ENCODE measurements at places on chromosomes 5 and 9. TPM values are rescaled to one million over a fixed set of nuclear protein-coding genes. Genes with fewer than 3 reads are reported as not detected.

LRRC19 gene
- not detected for total RNA-seq

- H3K4me3 ChIP-seq, result no peak overlapping the region
- no peak for DNase-seq
- no peak overlapping the region for H3K27ac ChIP-seq
- H3K36me3 ChIP-seq, result no peaks in the 10 kb centered on the region
- peaks cover 2% of the 10 kb centered on the region for H3K27me3 ChIP-seq
- no peaks in the 10 kb centered on the region for H3K4me1 ChIP-seq
These were observed 346.5 kb upstream of the ADAMTSL1 start for GRCh38 chr9:18127499-18127875.

GRCh38 chr5:74063821-74064220 lies 437.8 kb downstream of the ARHGEF28 start:
- DNase-seq, result no peak
- no peak overlapping the region for H3K4me3 ChIP-seq
- H3K4me1 ChIP-seq, result no peaks in the 10 kb centered on the region

ANKRD31 gene
- total RNA-seq, result 1.3 TPM

AHRR gene
- total RNA-seq, result 0.55 TPM
